Activated T-helper 1 cell treated with anti-CD3 and anti-CD28 coated beads, Interleukin-12 subunit alpha, Interleukin-12 subunit beta, Interleukin-2, Interleukin-4 antibody, amounts not matched to agents 30 ng/mL and 10 ng/mL and 1 ng/mL, durations not matched to agents 14 hours and 24 hours and 36 hours (primary cell): ENCODE measurements at places on chromosomes 6 and 20. TPM values are rescaled to one million over a fixed set of nuclear protein-coding genes. Genes with fewer than 3 reads are reported as not detected.

DNA sequence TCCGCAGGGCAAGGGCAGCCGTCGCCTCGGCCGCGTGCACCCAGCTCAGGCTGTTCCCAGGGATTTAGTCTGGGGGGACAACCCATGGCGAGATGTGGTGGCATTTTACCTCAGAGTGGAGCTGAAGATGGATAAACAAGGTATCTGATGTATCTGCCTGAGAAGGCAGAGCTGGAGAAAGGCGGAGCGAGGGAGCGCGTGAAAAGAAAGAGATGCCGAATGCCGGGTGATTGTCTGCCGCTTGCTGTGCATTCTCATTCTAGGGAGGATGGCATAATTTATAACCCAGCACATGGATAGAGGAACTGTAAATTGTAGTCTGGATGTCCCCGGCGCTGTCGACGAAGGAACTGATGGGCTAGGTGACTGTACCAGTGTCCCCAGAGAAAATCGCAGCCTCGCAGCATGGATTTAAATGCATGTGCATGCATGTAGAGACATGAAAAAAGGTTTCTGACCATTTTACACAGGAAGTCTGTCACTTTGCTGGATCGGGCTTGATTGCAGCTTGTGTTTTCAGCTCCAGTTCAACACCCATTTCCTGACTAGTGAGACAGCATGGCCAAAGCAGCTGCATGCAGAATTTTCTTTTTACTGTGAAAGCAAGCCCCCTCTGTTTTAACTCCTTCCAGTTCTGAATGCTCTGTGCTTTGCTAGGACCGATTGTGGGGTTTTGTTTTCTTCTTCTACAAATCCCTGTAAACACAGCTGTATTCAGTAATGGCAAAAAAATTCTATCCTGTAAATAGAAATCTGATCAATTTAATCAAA, 149.7 kb downstream of the PRL start:
- no peak for DNase-seq

GRCh38 chr20:46568570-46569129, 18.2 kb upstream of the OCSTAMP start:
- DNase-seq, result no peak

Gene VSTM2L
- total RNA-seq, result 0.29 TPM in 1 of 2 replicates, not detected in the other

DNA sequence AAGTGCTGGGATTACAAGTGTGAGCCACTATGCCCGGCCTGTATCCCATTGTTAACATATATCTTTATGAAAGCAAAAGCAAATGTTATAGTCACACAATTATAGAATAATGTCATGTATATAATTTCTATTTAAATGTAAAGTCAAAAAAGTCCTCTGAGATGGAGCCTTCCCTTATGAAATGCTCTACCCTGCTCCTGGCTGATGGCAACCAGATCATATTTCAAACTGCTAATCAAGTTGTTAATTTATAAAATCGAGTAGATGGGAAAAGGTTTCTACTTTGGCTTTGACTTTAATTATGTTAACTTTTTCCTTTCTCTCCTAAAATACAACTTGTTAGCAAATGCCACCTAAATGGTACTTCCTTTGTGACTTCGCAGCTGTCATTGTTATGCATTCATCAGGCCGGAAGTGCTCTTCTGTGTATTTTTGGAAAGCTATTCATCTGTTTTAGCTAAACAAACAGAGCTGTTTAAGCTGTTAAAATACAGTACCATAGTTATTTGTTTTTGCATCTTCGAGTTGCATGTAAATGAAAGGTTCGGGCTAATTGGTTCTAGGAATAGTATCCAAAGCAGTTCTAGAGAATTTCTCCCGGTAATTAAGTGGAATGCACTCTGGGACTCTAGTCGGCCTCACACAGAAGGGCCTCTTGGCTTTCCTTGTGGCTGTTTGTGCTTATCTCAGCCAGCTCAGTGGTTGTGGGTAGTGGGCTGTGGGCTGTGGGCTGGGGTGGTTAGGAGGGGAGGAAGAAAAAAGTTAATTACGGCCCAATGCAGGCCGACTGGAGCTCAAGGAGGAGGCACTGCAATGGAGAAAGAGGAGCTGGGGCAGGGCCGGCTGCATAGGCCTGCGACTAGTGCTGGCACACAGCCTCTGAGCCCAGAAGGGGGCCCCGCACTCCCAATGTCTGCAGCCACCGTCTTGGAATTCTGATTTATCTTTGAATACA, 34.8 kb downstream of the SLC35D3 start:
- DNase-seq, result no peak

DNA sequence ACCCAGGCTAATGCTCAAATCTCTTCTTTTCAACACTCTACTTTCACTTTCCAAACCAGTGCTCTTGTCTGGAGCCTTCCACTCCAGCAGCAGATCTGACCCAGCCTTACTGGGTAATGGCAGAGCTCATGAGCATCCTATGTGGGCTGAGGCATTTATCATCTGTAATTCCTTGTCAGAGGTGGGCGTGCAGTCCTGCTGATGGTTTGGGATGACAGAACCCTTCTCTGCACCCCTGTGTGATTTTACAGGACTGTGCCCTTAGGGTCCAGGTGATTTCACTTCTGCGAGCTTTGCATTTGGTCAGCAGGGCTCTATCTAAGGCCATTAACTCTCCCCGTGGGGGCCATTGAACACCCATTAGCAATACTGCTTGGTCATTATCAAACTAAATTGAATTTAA, 55.4 kb downstream of the LAMA4 start:
- DNase-seq, result no peak

- peak; percentile 34 for DNase-seq
Observed at GRCh38 chr6:36947570-36948351, 6.8 kb upstream of the PI16 start.

DNA sequence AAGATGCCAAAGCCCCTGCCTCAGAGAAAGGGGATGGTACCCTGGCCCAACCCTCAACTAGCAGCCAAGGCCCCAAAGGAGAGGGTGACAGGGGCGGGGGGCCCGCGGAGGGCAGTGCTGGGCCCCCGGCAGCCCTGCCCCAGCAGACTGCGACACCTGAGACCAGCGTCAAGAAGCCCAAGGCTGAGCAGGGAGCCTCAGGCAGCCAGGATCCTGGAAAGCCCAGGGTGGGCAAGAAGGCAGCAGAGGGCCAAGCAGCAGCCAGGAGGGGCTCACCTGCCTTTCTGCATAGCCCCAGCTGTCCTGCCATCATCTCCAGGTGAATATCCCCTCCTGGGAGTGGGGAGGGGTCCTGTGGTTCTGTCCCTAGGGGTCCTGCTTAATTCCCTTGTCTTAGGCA, 1.1 kb downstream of the MYLK2 start:
- no peak for DNase-seq

GRCh38 chr6:43878127-43878634, 108.2 kb downstream of the VEGFA start:
- DNase-seq, result no peak
